ENCODE measurements at places on chromosomes 3 and 15. TPM values are rescaled to one million over a fixed set of nuclear protein-coding genes. Genes with fewer than 3 reads are reported as not detected.
A peak's percentile ranks its signal among the peaks of the same experiment; 100 is the strongest.

DNA sequence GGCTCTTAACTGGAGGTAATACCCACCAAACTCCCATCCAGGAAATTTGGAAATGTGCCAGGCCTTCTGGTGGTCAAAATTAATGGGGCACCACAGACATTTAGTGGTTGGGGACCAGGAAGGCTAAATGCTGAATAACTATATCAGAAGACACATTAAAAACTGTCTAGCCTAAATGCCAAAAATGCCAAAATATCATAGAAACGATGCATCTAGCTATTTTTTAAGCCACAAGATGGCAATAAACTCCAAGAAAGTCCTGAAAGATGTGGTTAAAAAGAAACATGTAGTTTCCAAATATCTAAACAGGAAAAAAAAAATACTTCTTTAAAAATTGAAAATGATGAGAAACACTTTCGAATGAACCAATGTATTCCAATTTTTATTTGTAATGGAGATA is 19.9 kb downstream of the CCDC14 start:
- no peaks in the 10 kb centered on the region for H3K4me1 ChIP-seq
- no peak for DNase-seq
- H3K36me3 ChIP-seq: peaks cover 25% of the 10 kb centered on the region
- no peak overlapping the region for H3K4me3 ChIP-seq
- no peak overlapping the region for H3K27ac ChIP-seq
- no peaks in the 10 kb centered on the region for H3K27me3 ChIP-seq

DNA sequence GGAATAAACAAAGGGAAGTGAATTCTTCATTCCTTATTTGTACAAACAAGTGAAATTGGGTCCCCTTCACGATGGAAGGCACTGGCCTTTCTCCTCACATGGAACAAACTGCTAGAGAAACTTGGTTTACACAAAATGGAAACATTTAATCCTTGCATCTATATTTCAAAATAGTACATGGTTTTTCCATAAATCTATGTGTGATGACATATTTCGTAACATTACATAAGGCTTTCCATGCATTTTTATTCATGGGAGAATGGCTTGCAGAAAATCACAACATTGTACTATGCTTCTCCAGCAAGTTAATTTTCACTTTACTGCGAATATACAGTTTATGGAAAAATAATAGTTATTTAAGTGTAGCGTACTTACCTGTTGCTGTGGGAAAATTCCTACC is 81.0 kb upstream of the CDIN1 start:
- no peaks in the 10 kb centered on the region for H3K4me1 ChIP-seq
- no peaks in the 10 kb centered on the region for H3K36me3 ChIP-seq
- DNase-seq: no peak
- no peak overlapping the region for H3K4me3 ChIP-seq
- H3K27ac ChIP-seq: no peak overlapping the region

DNA sequence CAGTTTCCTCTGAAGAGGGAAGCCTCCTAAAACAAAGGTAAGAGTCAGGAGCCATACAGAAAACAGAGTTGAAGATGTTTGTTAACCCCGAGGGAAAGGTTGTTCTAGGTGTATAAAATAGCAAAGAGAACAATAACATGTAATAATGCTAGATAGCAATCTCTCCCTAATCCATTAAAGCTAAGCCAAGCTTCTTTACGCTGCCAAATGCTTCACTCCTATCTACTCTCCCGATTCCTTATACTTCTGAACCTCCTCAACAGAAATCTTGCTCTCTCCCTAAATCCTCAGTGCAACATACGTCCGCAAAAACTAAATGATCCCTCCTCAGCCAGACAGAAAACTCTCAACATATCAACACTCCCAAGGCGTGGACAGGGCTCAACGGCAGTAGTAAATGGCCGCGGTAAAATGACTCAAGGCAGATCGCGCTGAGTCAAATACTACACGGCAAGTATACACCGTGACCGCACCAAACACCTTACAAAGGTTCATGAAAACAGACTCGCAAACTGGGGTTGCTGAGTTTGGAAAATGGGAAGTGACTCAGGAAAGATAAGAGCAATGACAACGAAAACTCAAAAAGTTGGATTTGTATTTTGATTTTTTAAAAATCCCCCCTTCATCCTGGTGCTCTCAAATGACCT is 682 bp downstream of the CLDND1 start:
- H3K4me1 ChIP-seq: peaks cover 43% of the 10 kb centered on the region
- H3K36me3 ChIP-seq: peaks cover 28% of the 10 kb centered on the region
- no peaks in the 10 kb centered on the region for H3K27me3 ChIP-seq
- H3K4me3 ChIP-seq: peak overlapping the region; percentile 89

DNA sequence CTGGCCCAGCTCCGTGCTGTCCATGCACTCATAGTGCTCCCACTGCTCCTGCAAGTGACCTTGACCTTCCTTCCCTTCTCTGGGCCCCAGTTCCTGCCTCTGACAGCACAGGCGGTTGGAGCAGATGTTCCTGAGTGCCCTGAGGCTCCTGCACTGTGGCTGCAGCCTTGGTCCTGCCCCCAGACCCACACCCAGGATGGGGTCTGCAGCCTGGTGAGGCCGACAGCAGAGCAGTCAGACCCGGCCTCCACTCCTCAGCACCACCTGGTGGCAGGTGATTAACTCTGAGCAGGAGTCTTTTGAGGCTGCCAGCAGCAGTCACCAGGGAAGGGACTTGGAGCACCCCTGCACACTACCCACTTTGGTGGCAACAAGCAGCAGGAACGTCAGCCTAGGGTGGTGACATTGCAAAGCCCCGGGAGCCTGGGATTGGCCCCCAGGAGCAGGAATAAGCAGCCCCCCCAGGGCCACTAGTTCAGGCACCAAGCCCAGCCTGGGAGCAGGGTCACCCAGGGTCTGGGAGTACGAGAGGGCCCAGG is 64.6 kb downstream of the CYP11A1 start:
- DNase-seq: peak; percentile 65
- H3K27me3 ChIP-seq: peaks cover 32% of the 10 kb centered on the region
- no peak overlapping the region for H3K27ac ChIP-seq
- H3K36me3 ChIP-seq: no peaks in the 10 kb centered on the region
- no peak overlapping the region for H3K4me3 ChIP-seq
- H3K4me1 ChIP-seq: no peaks in the 10 kb centered on the region

DNA sequence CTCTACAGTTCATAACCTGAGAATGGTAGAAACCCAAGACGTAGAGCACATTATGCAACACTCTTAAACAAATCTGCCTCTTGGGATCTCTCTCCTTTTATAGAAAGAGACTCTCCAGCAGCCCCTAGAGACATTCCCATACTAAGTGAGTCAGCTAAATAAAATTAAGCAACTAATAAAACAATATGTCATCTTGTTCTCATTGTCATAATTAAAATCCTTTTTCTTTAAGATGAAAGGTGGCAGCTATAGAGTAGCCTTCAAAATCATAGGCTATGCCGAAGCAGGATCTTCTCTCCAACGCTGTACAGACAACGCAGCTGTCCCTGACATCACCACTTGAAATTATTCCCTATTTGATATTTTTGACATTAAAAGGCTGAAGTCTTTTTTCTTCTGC is 790.0 kb downstream of the FHIT start:
- H3K27ac ChIP-seq: no peak overlapping the region
- no peaks in the 10 kb centered on the region for H3K27me3 ChIP-seq
- H3K36me3 ChIP-seq: no peaks in the 10 kb centered on the region

DNA sequence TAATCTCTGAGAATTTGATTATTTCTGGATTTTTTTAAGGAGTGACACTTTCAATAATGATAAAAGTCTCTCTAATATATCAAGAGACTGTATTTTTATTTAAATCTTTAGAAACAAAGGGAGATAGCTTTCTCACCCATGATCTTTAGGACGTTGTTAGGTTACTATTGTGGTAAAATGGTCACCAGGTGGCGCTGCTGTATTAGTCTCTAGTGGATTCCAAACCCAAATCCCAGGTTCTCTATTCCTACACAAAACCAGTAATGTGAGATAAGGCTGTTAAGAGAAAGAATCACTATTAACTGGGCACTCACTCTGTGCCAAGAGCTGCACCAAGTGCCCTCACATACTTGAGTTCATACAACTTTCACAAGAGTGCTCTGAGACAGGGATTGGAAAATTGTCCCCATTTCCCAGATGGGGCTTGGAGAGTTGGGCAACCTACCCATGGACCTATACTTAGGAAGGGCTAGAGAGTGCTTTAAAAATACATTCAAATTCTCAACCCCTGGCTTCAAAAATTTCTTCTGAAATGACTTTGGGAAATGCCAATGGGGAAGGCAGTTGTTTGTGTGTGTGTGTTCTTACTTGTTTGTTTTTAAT is 593.4 kb upstream of the TGFBR2 start:
- H3K4me3 ChIP-seq: no peak overlapping the region
- no peak overlapping the region for H3K27ac ChIP-seq
- H3K27me3 ChIP-seq: no peaks in the 10 kb centered on the region
- DNase-seq: peak; percentile 72
- no peaks in the 10 kb centered on the region for H3K36me3 ChIP-seq

DNA sequence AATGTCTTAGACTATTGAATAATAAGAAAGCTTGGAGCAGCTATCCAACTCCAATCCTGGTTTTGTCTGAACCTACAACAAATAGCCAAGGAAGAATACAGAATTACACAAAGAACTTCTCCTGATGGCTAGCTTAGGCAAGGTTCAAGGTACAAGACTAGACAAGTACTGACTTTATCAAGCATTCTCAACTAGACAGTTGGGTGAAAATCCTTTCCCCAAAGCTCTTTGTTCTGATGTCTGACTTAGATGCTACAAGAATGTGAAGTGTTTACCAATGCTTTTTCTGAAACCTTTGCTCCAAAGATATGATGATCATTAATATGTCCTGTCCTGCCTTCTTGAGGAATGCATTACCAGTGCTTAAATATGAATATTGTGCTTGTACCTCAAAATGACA is 113.8 kb downstream of the ANXA2 start:
- H3K27me3 ChIP-seq: peaks cover 9% of the 10 kb centered on the region
- no peaks in the 10 kb centered on the region for H3K4me1 ChIP-seq
- no peak for DNase-seq
- no peak overlapping the region for H3K27ac ChIP-seq

GRCh38 chr3:131050001-131050400 is 23.3 kb downstream of the NEK11 start:
- H3K4me3 ChIP-seq: no peak overlapping the region
- no peaks in the 10 kb centered on the region for H3K4me1 ChIP-seq
- DNase-seq: no peak
- no peaks in the 10 kb centered on the region for H3K27me3 ChIP-seq
- H3K27ac ChIP-seq: no peak overlapping the region
- peaks cover 1% of the 10 kb centered on the region for H3K36me3 ChIP-seq

DNA sequence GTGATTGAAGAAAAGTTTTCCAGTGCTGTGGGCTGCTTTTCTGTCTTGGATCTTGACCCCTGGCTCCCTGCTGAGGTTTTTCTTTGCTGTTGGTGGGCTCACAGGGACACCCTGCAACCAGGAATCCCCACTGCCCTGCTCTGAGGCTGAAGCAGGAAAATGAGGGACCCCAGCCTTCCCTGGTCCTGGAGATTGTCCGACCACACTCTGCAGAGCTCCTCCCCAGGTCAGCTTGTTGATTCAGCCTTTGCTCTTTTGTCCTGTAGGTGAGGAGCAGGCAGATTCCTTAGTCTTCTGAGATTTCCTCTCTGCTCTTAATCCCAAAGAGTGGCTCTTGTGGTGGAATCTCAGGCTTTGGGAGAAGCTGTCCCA is 194.5 kb downstream of the RPLP1 start:
- H3K36me3 ChIP-seq: no peaks in the 10 kb centered on the region
- H3K4me3 ChIP-seq: no peak overlapping the region
- no peaks in the 10 kb centered on the region for H3K4me1 ChIP-seq
- no peak for DNase-seq
- peaks cover 5% of the 10 kb centered on the region for H3K27me3 ChIP-seq
- H3K27ac ChIP-seq: no peak overlapping the region

The GHRL gene
- total RNA-seq: not detected

The PSMA4 gene
- total RNA-seq: 310 TPM

The CCR8 gene
- total RNA-seq: not detected

The IL12A gene
- total RNA-seq: not detected

Data from activated naive CD4-positive, alpha-beta T cell treated with anti-CD3 and anti-CD28 coated beads for 36 hours (primary cell).